GM10248 (cell line): ENCODE measurements at places on chromosomes 16 and 17.

DNA sequence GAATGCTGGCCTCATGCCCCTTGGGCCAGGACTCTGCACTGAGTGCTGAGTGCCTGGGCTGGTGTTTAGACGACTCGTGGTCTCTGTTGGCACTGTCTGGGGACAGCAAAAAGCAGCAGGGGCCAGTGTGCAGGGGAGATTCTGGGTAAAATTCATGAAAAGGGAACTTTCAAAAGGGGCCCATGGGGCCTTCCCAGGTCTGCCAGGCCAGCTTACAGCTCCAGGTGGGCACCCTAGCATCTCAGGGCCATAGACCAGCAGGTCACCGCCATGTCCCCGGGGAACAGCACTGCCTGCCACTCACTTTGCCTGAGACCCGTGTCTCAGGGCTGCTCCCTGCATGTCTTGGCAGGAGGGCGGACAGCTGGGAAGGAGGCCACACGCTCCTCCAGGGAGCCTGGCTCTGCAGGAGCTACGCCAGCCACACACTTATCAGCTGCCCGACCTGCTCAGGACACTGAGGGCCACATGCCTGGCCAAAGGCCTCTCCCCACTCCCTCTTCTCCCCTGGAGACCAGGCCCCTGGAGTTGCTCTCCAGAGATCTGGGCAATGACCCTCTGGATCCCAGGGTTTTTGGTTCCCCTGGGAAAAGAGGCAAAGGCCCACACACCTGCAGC lies 8.8 kb upstream of the FASN start:
- DNase-seq, result no peak

DNA sequence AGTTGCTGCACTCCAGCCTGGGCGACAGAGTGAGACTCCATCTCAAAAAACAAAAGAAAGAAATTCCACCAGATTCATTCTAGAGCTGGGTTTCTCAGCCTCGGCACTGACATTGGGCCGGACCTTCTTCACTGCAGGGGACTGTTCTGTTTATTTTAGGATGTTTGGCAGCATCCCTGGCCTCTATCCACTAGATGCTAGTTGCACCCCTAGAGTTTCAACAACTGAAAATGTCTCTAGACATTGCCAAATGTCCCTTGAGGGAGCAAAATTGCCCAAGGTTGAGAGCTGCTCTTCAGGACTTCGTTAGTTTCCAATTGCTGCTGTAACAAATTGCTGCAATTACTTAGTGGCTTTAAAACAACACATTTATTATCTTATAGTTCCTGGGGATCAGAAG lies 7.2 kb downstream of the EEF2K start:
- DNase-seq, result no peak

GRCh38 chr17:43171586-43172487 lies 823 bp downstream of the NBR1 start:
- no peak for DNase-seq

GRCh38 chr17:32871746-32872145 lies 5.2 kb downstream of the MYO1D start:
- no peak for DNase-seq

- DNase-seq, result peak; percentile 78
These were observed 105.4 kb downstream of the TRIM37 start for GRCh38 chr17:59001158-59001814.

- DNase-seq, result no peak
These were observed 279.5 kb downstream of the SEC14L1 start for GRCh38 chr17:77420095-77420803.

DNA sequence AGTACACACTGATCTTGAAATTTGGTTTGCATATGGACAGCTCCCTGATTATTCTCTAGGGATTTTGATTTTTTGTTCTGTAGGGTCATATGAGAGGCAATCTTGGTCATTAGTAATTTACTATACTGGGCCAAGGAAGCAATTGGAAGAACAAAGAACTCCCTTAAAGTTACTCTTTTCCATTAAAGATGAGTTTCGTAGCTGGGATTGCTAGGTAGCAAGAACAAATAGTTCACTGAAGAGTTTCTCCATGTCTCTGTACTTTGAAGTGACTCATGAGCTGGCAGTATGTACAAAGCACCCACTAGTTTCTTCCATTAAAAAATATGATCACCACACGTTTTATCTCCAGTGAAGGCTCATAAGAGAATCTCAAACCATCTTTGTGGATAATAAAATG lies 6.2 kb upstream of the BCAS3 start:
- DNase-seq, result no peak

DNA sequence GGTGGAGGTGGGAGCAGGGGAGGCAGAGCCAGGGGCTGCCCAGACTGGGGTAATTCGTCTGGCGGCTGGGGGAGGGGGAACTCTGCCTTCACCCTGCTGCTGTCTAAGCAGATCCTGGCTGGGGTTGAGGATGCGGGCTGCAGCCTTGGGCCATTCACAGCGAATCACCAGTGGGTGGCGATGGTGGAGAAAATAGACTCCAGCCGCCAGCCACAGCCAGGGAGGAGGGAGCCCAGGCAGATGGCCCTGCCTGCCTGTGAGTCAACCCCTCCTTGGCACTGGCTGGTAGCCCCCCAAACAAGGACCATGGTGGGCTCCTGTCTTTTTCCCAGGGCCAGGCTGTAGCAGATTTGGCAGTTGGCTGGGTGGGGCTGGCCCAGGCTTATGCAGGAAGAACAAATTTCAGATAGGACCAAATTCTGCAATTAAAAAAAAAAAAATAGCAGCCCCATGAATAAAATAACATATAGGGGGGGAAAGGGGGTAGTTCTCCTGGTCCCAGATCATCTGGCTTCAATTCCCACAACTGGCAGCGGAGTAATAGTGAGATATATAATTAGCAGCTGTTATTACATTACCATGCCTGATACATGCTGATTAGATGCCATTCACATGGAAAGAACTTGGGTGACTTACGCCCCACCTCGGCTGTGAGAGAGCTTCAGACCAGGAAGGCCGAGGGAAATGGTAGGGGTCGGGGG lies 41.5 kb upstream of the CDH5 start:
- DNase-seq, result no peak

DNA sequence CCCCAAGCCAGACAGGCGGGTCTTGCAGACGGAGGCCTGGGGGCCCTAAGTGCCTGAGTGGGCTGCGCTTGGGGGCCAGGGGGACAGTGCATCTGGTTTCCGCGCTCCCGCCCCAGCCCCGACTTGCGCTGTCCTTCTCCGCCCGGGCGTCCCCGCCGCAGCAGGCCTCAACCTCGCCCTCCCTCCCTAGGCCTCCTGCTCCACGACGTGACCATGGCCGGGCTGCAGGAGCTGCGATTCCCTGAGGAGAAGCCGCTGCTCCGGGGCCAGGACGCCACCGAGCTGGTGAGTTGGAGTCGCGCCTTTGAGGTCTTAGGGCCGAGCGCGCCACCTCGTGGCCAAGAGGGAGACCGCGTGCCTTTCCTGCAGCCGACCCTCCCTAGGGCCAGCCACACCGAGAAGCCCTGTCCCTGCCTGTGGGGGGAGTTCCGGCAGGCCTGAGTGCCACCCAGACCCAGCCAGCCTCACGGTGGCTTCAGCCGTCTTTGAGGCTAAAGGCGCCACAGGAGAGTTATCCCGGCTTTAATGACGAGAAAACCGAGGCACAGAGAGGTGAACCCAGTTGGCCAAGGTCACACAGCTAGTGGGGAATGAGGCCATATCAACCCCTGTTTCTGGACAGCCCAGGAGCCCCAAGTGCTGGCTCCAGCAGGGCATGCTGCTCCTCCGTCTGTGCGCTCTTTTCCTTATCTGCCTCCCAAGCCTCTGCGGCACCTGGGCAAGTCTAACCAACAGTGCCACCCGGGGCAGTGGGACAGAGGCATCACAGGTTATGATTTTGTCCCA lies 12.2 kb upstream of the NDRG4 start:
- DNase-seq, result peak; percentile 90

GRCh38 chr16:54443352-54443751 lies 156.8 kb upstream of the IRX3 start:
- DNase-seq, result no peak

GRCh38 chr16:57647136-57647875 lies 18.9 kb downstream of the ADGRG1 start:
- DNase-seq, result no peak

DNA sequence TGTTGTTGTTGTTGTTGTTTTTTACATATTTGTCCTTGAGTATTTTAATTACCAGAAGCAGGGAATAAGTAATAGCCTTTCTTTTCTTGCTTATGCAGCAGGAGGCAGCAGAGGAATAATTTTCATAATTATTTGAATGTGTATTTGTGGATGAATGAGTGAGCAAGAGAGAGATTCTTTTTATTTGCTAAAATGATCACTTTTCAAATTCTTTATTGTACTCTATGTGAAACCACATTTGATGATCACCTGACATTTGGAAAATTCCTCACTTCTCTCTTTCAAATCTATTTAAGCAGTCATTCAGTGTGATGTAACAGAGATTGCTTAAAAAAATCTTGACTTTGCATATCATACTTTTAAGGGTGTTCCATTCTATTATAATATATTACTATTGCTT lies 223.6 kb downstream of the BCAS3 start:
- DNase-seq, result no peak

- no peak for DNase-seq
These were observed 22.7 kb upstream of the ZC3H7A start for GRCh38 chr16:11819798-11820197.

DNA sequence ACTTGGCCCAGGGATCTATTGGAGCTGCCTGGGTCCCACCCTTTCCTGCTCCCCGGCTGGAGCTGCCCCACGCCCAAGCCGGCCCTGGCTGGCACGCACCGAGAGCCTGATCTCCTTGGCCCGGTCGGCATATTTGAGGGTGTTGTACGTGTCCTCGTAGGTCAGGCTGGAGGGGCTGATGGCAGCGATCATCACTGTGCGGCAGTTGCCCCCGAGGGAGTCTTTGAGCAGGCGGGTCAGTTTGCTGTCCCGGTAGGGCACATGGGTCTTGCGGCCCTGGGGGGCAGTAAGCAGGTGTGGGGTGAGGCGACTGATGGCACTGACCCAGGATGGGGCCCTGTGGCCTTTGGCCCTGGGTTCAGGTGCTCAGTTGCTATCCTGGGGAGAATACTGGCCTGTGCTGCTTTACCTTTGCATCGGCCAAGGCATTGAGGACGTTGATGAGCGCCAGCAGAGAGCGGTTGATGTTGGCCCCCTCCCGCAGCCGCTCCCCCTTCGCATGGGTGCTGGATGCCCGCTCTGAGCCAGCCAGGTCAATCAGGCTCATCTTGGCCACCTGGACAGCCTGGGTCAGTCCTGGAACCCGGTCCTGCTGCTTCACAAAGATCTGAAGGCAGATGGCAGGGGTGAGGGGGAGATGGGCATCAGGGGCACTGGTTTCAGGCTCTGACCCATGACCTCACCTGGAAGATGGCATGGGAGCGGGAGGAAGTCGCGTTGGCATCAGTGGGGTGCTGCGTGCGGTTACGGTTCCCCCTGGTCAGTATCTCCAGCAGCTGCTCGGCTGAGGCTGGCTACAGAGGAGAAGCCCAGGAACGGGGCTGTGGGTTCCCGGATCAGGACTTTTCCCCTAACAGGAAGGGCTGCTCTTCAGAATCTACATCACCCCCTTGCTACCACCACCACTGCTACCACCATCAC lies 13.5 kb downstream of the KIF18B start:
- DNase-seq, result no peak

DNA sequence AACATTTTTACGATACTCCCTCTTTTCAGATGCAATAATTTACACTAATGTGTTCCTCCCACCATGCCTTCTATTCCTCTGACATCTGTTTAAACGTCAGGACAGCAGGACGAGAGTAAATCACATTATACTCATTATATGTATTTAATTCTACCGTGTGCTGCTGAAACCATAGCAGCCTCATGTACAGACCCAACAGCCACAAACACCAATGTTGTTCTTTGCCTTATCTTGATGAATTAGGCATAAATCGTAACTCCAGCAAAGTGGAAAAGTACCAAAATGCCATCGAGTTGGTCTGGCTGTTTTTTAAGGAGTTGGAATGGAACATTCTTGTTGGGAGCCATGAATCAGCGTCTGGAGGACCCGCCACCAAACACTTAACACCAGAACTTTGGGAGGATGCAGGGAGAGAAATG lies 82.9 kb upstream of the FOXF1 start:
- no peak for DNase-seq

- DNase-seq, result peak; percentile 61
These were observed 482.6 kb downstream of the NPIPA7 start for GRCh38 chr16:16861546-16861945.

DNA sequence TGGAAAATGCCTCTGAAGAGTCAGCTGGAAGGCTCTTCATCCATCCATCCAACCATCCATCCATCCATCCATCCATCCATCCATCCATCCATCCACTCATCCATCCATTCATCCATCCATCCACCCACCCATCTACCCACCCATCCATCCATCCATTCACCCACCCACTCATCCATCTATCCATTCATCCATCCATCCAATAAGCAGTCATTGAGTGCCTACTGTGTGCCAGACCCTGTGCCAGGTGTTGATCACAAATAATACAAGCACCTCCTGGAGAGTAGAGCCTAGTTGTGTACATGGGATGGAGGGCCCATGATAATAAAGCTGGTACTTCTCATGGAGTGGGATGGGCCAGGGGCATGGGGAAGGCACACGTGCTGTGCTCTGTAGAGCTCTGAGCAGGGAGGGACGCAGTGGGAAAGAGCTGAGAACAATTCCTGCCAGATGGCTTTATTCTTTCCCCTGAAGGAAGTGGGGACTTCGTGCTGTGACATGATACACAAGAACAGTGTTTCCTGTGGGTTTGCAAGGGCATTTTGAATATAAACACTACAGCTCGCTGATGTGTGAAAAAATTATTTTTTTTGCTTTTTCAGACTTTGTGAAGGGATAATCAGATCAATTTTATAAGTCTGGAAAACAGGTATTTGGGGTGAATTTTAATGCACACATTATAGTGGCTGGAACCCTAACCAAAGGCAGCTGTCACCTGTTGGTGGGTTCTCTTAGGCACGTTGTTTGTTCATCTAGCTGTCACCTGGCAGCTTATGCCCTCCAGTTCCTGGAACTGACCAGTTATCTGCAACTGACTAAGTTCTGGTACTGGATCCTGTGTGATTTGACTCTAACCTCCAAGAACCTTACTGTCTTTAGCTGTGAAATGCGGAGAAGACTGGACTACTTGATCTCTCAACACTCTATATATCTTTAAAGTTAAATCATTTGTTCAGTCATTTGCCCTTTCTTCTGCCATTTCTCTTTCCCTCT lies 61.3 kb downstream of the PRKCB start:
- no peak for DNase-seq

GRCh38 chr16:67923414-67924116 lies 8.1 kb downstream of the CTRL start:
- no peak for DNase-seq

DNA sequence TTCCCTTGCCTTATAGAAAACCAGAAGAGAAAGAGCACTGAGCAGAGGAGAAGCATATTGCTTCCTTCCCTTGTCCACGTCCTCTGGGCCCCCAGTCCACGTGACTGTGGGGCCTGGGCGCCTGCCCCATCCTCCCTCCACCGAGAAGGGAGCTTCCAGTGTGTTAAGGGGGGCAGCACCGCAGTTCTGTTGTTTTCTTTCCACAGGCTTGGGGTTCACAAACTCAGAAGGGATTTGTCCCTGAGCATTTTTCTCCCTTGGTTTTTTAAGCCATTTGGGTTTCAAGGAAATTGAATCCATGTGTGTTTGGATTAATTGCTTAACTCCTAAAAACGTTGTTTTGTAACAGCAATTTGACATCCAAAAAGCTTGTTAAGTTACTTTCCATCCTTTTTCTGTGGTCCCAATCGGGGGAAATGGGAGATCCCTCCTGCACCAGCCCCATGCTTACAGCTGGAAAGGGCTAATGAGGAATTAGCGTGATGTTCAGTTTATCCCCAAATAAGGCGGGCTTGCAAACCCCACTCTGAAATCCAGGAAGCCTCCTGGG lies 347.5 kb upstream of the TNRC6C start:
- no peak for DNase-seq
